ENCODE measurements at places on chromosomes 1 and 21. TPM values are rescaled to one million over a fixed set of nuclear protein-coding genes. Genes with fewer than 3 reads are reported as not detected.

FCER1G gene
- total RNA-seq = 3.8 TPM

DNA sequence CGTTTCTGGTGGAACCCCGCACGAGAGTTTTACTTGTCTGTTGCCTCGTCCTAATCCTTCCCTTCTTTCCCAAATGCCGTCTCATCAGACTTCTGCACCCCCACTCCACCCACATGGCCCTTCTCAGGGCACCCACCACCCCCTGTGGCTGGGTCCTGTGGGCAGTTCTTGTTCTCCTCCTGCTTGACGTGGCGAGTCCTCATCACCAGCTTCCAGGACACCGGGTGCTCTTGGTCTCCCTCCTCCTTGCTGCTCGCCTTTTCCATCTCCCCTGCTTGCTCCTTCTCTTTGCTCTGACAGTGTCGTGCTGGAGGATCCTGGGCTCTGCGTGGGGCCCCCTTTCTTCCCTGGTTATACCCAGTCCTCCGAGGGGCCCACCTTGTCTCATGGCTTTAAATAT is 51.8 kb downstream of the B3GALT5 start:
- no peak for DNase-seq

DNA sequence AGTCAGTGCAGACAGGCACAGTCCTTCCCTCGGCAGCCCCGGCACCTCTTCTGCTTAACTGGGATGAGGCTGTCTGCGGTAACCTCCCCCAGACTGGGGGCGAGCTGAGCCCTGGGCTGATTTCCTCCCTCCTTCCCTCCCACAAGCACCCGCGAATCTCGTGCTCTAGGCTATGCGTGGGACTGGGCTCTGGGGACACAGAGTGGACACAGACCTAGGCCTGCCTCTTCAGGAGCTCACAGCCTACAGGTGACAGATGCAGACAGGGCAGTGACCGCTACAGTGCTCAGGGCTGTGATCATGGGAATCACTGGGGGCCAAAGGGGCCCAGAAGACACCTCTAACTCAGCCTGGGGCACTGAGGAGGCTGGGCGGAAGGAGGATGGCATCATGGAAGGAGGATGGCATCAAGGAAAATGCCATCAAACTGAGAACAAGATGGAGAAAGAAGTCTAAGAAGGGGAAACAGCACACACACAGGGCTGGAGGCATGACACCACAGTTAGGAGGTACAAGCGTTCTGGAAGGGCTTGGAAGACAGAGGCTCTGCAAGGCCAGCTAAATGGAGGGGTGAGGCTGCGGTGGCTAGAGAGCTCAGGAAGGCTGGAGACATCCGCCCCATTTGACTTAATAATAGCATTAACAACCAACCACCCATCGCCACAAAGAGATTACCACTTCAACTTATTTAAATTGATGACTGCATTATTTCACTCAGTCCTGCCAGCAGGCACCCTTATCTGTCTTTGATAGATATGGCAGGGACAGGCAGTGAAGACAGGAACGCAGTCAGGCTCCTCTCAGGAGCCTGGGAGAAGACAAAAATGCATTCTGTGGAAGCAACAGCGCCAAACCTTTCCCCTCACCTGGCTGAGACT is 4.2 kb downstream of the TTC39A start:
- DNase-seq = no peak

DNA sequence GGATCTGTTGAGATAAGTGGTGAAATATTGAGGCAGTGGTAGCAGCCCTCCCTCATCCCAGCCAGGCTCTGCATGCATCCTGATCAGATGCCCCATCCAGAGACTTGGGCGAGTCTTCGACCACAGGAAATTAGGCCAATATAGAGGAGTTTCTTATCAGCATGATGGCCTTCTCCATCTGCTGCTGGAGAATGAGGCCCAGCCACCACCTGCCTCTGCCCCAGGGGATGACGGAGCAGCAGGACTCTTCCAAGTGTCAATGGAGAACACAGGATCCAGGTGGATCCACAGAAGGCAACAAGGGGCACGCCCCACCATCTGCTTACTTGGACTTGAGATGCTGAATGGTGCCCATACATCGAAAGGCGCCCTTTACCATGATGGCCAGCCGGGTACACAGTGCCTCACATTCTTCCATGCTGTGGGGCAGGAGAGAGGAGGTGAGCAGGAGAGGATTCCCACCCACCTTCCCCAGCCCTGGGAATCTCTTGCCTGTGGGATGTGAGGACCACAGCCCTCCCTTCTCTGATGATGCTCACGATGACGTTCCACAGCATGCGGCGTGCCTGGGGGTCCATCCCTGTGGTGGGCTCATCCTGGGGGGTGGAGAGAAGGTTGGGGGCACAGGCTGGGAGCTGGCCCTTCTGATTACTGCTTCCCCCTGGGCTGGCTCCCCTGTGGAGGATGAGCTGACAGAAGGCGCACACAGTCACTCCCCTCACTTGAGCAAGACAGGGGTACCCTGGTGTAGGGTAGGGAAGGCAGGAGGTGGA is 91.5 kb upstream of the GCLM start:
- peak; percentile 15 for DNase-seq

DNA sequence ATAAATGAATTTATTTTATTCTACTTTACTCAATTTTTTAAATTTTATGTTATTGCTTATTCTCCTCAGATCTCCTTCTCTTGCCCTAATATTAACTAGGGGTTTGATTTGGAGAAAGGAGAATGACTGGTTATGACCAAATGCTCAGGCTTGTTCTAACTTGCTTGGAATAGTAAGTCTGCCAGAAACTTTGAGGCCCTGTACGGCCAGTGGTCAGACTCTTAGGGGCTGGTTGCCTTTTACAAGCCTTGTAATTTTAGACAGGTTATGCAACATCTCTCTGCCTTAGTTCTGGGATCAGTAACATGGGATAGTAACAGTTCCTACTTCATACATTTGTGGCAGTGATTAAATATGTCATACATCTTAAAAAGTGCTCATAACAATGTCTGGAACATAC is 279.5 kb downstream of the DUSP10 start:
- DNase-seq = no peak

GRCh38 chr1:198678901-198679329 is 40.1 kb downstream of the PTPRC start:
- DNase-seq = no peak

DNA sequence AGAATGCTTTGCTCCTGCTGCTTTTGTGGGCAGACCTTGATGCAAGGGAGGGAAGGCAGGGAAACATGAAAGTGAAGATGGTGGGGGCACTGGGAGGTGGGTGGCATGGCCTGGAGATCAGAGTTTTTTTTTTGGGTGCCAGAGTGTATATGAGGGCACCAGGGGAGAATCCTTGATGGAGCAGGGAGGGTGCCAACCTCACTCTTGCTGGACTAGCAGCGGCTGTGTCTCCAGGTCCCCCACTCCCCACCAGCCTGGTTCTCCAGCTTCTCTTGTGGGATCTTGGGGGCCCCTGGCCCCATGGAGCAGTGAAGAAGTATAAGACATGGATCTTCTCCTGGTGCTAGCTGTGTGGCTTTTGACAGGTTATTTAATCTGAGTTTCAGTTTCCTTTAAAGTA is 13.5 kb upstream of the PRELP start:
- DNase-seq = no peak

DNA sequence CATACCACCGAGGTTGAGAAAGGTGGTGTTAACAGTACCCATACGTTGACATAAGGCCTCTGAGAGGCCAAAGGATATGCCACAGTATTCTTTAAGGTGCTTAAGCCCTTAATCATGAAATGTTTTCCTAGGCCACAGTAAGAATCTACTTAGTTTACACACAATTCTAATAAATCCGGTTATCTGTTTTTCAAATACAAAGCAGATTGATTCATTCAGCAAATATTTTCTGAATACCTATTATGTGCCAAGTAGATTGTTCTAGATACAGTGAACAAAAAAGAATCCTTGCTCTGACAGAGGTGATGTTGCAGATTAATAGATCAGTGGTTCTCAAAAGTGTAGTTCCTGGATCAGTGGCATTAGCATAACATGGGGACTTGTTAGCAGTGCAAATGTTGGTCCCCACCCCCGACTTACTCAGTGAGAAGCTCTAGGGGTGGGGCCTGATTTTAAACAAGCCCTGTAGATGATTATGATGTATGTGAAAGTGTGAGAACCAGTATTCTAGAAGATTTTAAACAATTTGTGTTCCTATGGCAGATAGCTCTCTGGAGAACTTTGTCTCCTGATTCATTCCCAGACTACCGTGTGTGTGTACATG is 61.6 kb downstream of the NFIA start:
- no peak for DNase-seq

DNA sequence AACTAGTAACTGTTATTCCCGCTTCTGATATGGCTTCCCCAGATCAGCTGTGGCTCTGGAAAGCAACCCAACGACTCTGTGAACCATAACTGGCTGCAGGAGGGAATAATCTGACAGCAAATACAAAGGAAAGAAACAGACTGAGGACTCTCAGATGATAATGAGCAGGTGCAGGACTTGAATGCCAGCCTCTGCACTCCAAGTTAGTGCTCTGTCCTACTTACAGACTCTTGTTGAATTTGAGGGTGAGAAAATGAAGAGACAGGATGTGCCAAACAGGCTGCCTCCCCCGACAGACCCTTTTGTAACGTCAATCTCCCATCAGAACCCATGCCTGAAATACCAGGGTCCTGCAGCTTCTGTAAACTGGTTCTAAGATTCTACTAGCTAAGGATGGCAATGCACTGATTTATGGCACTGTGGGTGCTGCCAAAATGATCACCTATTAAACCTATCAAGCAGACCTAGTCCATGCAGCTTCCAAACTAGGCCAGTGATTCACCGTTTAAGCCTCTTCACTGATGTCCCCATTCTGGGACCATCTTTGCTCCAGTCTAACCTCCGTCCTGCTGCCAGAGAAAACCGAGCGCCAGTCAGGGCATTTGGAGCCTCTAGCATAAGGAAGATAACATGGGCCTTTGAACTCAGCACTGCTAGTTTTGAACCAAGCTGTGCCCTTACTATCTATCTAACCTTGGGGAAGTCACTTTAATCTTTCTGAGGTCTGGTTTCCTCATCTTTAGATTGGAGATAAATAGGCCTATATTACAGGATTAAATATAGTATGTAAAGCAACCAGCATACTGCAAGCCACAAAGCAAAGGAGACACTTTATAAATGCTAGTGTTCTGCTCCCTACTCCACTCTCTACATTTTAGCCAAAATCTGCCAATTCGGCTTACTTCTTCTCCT is 4.8 kb downstream of the MKNK1 start:
- DNase-seq = no peak

DNA sequence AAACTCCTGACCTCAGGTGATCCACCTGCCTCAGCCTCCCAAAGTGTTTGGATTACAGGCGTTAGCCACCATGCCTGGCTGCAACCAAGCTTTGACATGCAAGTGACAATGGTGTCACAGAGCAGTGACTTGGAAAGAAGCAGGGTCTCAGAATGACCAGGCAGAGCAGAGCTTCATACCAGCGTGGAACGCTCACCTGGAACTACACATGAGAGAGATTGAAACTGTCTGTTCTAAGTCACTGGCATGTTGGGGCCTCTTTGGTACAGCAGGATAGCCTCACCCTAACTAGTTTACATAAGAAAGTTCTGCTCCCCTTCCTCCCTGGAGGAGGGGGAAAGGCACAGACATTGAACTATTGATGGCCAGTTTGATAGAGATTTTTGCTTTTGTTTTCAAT is 47.5 kb upstream of the ITPKB start:
- DNase-seq = no peak

CHAF1B gene
- 2.5 TPM for total RNA-seq

SLAMF7 gene
- not detected for total RNA-seq

SLC35F3 gene
- total RNA-seq = 11.9 TPM

- DNase-seq = no peak
These were observed 108.8 kb downstream of the TGFBR3 start for GRCh38 chr1:91777196-91777595.

DNA sequence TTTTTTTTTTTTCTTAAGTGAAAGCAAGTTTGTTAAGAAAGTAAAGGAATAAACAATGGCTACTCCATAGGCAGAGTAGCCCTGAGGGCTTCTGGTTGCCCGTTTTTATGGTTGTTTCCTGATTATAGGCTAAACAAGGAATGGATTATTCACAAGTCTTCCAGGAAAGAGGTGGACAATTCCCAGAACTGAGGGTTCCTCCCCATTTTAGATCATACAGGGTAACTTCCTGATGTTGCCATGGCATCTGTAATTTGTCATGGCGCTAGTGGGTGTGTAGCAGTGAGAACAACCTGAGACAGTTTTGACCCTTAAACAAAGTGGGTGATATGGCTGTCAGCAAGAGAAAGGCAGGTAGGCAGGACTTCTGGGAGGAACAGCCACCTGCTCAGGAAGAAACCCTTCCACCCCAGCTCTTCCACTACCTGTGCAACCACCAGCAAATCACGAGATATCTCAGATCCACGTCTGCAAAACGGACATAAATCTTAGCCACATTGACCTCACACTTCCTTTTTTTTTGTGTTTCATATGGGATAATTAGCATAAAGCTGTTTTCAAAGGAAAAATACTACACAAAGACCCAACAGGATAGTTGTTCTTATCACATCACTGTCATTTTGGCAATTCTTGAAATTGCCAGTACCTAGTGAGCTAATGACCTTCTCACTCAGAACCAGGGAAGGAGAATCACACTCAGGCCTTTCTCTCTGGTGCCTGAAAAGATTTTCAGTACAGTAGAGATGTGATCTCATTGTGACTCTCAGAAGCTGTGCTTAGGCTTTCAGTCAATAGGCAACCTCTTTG is 34.8 kb upstream of the DUSP10 start:
- DNase-seq = no peak

SEMA6C gene
- total RNA-seq = 21.4 TPM

- no peak for DNase-seq
These were observed 560.8 kb downstream of the NEGR1 start for GRCh38 chr1:71721532-71721931.

ACTL8 gene
- total RNA-seq = not detected

GRCh38 chr1:99600782-99601181 is 45.1 kb upstream of the PALMD start:
- no peak for DNase-seq

DNA sequence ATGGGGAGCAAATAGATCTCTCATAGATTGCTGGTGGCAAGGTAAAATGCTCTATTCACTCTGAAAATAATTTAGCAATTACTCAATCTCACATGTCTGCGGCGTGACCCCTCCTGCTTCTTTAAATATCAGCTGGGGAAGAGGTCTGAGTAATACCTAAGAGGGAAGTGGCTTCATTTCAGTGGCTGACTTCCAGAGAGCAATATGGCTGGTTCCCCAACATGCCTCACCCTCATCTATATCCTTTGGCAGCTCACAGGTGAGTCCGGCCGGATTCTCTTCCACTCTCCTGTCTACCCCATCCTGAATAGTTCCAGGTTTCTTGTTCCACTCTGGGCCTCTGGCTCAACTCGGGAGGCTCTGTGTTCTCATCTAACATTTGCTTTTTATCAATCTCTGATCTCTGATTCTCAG is at the start of gene SLAMF7:
Gene SLAMF7, plus strand, starts transcription at position 150 of the 414 bp plus-strand sequence. Its CDS starts 55 bp downstream, at position 205.
- no peak for DNase-seq

GRCh38 chr1:42469727-42470126 is 6.6 kb downstream of the CCDC30 start:
- DNase-seq = no peak

Measured in cerebellum (tissue), 4 donors.